DMS 273 treated with DMSO at 0.1 percent for 48 hours (cell line): ENCODE measurements at places on chromosomes 1 and 21.

GRCh38 chr1:6294080-6294889 is 33.4 kb upstream of the GPR153 start:
- no peak for DNase-seq

GRCh38 chr1:8259498-8260290 is 58.2 kb upstream of the SLC45A1 start:
- no peak for DNase-seq

DNA sequence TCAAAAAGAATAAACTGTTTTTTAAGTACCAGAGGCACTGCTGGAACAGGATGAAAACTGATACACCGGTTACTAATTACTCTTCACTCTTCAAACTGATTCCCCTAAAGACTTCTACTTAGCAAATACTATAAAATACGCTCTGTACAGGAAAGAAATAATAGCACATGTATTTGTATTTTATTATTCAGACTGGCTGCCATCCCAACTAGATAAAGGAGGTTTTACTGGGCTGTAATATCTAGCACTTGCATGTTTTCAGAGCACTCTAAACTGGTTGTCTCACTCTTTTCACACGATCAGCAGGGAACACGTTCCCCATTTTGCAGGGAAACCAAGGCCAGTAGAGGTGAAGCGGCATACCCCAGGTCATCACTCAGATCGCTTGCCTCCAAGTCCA is 9.2 kb downstream of the SMIM12 start:
- no peak for DNase-seq

DNA sequence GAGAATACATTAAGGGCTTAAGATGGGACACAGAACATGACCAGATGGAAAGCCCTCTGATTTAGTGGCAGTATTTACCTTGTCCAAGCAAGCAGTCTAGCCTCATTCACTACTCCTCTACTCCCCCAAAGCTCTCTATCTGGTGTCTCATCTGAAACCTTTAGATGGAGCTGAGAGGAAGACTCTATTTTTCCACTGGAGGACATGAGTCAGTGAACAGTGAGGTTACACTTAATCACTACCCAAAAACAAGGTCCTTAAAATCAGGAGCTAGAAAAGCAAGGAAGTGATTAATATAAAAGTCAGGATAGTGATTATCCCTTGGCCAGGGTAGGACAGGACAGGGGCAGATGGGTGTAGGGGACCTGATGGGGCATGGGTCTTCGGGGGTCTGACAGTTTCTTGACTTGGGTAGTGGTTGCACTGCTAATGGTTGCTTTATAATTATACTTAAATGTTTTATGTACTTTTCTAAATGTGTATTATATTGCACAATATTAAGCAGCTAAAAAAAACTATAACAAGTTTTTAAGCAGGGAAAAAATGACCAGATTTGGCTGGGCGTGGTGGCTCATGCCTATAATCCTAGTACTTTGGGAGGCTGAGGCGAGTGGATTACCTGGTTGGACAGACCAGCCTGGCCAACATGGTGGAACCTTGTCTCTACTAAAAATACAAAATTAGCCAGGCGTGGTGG is 3.0 kb downstream of the PTPN22 start:
- DNase-seq = no peak

DNA sequence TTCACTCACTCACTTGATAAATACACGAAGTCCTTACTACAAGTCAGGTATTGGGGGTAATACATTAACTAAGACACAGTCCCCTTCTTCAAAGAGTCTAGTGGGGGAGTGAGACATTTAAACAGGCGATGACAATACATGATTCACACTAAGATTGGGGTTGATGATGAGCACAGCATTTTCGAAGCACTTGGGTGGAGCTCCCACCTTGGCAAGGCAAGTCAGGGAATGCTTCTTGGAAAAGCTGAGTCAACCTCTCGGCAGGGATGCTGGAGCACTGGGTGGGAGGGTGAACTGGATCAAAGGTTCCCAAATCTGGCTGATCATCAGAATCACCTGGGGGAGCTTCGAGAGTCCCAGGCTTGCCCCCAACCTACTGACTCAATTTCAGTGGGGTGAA is 57.9 kb upstream of the ENAH start:
- no peak for DNase-seq

DNA sequence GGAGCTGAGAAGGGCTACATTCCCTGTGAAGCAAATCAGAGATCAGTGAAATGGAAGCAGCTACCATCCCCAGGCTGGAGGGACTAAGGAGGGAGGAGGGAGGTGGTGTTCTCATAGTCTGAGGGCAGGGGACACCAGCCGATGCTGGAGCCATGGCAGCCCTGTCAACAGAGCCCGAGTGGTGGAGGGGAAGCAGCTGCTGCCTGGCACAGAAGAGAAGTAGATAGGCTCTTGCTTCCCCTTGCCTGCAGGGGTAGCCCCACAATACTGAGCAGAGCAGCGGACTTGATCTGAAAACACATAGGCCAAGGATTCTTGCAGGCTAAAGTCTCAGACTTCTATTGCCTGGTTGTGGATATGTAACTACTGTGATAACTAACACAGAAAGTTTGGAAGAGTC is 255.1 kb downstream of the FGGY start:
- no peak for DNase-seq

GRCh38 chr1:27659497-27660299 is 12.3 kb downstream of the IFI6 start:
- DNase-seq = peak; percentile 34

DNA sequence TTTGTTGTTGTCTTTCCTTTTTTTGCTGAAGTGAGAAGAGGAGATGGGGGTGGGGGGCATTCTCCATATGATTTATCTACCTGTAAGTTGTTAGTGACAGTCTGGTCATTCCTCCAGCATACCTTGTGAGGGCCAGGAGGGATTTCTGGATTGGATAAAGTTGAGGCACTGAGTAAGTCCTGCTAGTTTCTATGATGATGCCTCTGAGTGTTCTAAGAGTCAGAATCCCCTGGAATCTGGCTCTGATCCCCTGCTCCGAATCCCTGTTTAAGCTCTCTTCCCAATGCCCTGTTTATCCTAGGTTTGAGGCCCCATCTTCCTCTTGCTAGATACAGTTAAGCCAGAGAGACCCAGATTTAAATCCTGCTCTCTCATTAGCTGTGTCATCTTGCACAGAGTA is 83.2 kb upstream of the HOOK1 start:
- DNase-seq = no peak

GRCh38 chr1:225580238-225581099 is 72.5 kb downstream of the ENAH start:
- peak; percentile 77 for DNase-seq

DNA sequence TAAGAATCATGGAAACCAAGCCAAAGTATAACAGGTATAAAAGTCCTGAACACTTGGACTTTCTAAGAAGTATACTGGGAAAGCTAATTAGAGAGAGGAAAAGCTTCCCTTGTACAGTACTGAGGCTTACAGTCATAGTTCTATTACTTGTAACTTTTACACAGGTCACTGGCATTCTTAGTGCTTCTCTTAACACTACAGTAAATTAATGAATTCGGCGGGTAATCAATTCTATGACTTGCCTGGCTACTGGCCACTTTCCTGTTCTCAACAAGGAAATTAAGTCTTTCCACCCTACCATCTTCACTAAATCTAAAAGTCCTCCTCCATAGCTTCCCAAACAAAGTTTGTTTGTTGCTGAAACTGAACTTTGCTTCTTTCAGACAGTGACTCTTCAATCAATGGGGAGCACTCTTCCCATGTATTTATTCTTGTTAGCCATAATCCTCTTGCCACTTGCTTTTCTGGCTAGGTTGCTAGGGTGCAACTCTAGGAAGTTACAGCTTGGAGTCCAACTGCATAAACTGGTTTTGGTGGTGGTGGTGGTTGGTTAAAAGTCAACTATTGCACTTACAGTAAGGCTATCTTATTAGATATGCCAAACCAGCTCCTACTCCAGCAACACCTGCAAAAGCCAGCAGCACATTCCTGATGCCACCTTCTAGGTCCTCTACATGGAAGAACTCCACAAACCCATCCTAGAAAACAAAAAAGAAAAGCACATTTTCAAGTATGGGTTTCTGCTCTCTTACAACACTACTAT is 2.4 kb downstream of the MCL1 start:
- DNase-seq = no peak

GRCh38 chr21:44759628-44760285 is 41.9 kb downstream of the UBE2G2 start:
- no peak for DNase-seq

- DNase-seq = no peak
These were observed 9.1 kb upstream of the SYTL1 start for GRCh38 chr1:27332536-27333281.

- DNase-seq = no peak
These were observed 31.6 kb downstream of the PDE9A start for GRCh38 chr21:42685036-42685435.

GRCh38 chr1:234313171-234313570 is 60.1 kb upstream of the COA6 start:
- no peak for DNase-seq

DNA sequence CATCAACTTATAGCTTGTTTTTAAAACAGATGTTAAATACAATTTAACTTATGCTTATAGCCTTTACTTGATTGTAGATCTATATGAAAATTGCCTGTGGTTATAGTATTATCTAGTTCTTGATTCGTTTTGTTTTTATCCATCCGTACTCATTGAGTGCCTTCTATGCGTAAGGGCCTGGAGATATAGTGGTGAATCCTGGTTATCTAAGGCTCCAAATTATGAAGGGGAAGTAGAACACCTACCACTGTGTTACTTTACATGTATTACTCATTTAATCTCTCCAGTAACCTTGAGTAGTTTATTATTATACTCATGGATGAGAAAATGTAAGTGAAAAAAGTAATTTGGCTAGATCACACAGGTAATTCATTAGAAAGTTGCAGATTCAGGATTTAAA is 121.8 kb downstream of the OSBPL9 start:
- no peak for DNase-seq

GRCh38 chr1:58874757-58875755 is 91.2 kb upstream of the JUN start:
- DNase-seq = no peak

DNA sequence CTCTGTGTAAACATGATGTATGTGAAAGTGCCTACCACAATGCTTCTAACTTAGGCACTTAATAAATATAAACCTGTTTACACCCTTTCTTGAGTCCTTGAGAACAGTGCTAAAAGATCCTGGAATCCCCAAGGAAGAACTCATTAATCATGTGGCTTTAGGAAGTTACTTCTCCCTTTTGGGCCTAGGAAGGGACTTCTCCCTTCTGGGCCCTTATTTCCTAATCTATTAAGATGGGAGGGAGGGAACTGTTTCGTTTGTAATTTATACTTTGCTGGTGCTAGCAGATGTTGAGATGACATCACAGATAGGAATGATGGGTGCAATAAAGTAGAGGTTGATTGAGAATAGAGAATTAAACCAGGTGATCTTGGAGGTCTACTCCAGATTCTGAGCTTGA is 1.2 kb downstream of the BTF3L4 start:
- DNase-seq = no peak

DNA sequence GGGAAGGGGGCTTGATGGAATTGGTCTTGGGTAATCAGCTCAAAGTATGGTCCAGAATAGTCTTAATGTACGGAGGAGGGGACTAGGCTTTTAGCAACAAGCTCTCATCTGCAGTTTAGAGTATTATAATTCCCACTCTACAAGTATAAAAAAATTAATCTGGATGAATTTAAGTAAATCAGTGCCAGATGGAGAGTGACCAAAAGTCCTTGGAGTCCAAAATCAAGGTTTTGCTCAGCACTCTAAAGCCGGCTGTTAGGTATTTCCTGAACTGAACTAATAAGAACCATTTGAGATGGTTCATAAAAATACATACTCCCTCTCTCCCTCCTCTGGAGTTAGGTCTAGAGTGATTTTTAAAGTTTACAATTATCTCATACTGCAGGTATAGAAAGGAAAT is 23.7 kb downstream of the GLUL start:
- DNase-seq = no peak

- no peak for DNase-seq
These were observed 8.4 kb downstream of the MX2 start for GRCh38 chr21:41369920-41370839.

DNA sequence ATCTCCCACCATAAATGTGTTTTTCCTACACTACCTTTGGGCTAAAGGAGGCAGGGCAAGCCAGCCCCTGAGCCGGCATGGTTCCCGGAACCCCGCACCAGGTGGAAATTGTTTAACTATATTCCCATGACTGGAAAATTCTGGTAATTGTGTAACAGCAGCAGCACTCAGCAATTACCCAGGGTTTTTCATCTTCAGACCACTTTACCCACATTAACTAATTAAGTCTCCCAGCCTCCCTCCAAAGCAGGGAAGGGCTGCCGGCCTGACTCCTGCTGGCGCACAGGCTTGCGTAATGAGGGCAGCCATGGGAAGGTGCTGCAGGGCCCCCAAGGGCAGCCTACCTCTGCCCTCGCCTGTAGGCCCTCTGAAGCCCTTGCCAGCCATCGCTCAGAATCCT is 140.7 kb upstream of the VAMP3 start:
- DNase-seq = no peak

GRCh38 chr1:25831569-25832196 is 11.9 kb downstream of the MTFR1L start:
- DNase-seq = no peak

GRCh38 chr1:215394084-215394991 is 172.8 kb upstream of the KCTD3 start:
- no peak for DNase-seq

GRCh38 chr1:87236585-87236984 is 92.1 kb upstream of the LMO4 start:
- DNase-seq = no peak

DNA sequence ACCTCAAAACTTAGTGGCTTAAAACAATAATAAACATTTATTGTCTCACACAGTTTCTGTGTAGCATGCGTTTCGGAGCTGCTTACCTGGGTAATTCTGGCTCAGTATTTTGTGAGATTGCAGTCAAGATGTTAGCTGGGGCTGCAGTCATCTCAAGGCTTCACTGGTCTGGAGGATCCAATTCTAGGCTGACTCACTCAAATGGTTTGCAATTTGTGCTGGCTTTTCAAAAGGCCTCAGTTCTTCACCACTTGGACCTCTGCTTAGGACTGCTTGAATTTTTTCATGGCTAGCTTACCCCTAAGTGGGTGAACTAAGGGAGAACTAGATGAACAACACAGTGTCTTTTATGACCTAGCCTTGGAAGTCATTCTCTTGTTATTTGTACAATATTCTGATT is 21.0 kb downstream of the XPR1 start:
- DNase-seq = no peak

GRCh38 chr1:28450561-28450960 is 55.3 kb upstream of the RCC1 start:
- no peak for DNase-seq

- no peak for DNase-seq
These were observed 87.4 kb upstream of the MACF1 start for GRCh38 chr1:39116860-39117728.

DNA sequence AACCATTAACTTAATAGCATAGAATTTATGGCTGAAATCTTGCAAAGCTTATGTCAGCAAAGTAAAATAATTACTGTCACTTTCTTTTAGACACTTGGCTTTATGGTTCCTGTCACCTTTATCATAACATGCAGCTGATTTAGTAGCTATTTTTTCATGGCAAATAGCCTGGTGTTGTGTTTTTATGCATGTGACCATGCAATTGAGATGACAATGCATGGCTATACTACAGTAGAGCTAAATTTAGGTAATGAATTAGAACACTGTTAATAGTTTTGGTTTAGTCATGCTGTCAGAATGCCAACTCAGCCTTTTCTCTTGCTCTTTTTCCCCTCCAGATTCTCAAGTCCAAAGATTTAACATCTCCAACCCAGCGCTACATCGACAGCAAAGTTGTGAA is 88.6 kb downstream of the TGFB2 start:
- DNase-seq = no peak
